ENCODE measurements at places on chromosomes 7 and 10.

DNA sequence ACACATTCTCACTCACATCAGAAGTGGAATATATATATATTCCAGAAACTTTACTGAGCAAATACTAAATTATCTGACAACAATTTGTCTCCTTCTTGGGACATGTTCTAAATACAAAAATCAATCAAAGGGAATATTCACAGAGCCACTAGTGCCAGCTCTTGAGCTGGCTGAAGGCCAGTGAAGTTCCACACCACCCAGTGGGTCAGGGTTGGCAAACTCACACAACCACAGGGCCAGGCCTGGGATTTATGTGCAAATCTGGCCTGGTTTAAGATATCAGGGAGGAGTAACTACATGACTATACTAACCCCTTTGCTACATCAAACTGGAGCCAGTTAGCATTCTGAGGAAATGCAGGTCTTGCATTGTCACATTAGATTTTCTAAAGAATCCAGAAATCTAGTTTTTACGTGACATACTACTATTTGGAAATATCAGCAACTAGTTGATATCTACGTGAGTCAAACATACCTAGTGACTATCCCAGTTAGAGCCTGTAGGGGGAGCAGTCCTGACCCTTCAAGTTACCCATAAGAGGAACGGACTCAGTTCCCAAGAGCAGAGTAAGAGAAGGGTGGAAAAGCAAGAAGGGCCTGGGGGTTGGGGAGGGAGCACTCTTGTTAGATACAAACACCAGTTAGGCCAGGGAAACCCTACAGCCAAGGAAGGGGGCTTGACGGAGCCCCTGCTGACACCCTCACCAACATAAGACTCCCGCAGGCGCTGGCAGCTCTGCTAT, 600.4 kb downstream of the KCNMA1 start:
- no peak for DNase-seq

GRCh38 chr7:34652809-34653208, 5.2 kb upstream of the NPSR1 start:
- no peak for DNase-seq

GRCh38 chr7:6392712-6393666, 54.8 kb downstream of the DAGLB start:
- DNase-seq: peak; percentile 49

DNA sequence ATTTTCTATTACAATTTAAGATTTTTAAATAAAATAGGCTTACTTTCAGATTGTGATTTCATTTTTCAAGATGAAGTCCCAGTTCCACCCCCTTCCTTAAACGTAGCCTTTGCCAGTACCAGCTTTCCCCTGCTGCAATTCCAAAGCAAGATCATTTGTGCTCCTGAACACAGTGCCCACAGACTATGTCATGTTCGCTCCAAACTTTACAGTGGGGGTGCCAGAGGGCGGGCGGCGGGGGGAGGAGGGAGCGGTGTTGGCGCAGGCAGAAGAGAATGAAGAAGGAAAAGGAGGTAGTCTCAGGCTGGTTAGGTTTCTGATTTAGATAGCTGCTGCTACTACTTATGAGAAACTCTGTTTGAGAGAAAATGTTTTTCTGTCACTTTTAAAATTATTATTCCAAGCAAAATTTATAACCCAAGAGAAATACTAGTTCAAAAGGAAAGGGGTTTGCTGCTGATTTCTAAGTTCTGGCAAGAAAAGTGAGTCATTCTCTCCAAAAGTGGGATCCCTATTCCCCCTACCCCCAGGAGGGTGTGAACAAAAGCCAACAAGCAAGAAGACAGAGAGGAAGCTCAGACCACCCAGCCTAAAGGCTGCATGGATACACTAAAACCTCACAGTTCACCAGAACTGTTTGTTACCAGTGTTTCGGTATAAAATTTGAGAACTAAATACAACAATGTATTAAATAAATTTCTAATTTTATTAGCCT, 109.6 kb downstream of the SRPK2 start:
- no peak for DNase-seq

- no peak for DNase-seq
Measured at GRCh38 chr10:70147259-70147625, 742 bp upstream of the TYSND1 start.

- no peak for DNase-seq
Measured at GRCh38 chr7:133411395-133411794, 158.5 kb downstream of the EXOC4 start.

GRCh38 chr10:86234541-86235270, 131.9 kb downstream of the GRID1 start:
- no peak for DNase-seq

- DNase-seq: no peak
Measured at GRCh38 chr10:73717556-73717955, 19.6 kb upstream of the AGAP5 start.

DNA sequence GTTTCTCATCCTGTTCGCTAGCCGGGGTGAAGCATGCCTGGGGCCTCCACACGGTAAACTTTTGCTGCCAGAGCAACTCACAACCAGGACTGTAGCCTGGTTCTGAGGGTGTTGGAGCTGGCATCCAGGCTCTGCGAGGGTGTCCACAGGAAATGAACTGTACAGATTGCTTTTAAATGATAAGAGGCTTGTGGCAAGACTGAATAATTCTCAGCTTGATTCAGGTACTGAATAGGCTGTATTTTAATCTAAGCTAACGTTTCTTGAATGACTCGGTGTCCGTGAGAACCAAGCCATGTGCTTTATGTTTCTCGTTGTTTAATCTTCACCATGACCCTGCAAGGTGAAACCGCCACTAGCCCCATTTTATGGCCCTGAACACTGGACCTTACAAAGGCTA, 49.3 kb downstream of the EEPD1 start:
- no peak for DNase-seq
